ENCODE measurements at places on chromosomes 5 and 9. TPM values are rescaled to one million over a fixed set of nuclear protein-coding genes. Genes with fewer than 3 reads are reported as not detected.

The C5orf34 gene
- total RNA-seq: 9.8 TPM

The KCNN2 gene
- 0.07 TPM for total RNA-seq

The C9orf153 gene
- 1.9 TPM for total RNA-seq

DNA sequence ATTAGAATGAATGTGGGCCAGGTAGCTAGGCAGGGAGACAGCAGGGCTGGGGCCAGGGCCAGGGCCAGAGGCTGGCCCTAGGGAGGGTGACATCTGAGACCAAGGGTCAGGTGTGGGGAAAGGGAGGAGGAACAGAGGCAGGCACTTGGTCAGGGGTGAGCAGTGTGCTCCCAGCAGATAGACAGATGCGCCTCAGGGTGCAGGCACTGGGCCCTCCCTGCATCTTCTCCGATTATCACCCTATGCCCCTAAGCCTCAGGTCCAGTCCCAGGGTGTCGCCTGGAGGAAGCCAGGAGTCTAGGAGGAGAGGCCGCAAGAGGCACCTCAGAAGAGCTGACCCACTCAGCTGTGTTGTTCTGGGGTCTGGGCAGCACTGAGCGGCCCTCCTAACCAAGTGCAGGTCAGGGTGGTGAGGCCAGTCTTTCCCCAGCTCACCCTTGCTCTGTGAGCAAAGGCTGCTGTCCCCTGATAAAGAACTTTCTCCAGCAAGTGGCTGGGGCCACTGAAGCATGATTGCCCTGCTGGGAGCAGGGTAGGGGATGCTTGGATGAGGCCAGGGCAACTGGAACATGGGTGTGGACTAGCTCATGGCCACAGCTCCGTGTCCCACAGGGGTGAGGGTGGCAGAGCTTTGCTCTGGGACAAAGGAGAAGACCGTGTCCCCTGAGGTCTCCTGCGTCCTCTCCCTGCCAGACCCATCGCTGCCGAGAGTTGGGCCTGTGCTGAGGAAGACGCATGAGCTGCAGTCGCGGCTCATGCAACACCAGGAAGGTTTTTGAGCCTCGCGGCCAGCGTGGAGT is 2.1 kb upstream of the RASGEF1C start:
- H3K4me3 ChIP-seq: no peak overlapping the region
- H3K27me3 ChIP-seq: no peaks in the 10 kb centered on the region
- no peak for DNase-seq

- H3K4me3 ChIP-seq: no peak overlapping the region
- H3K27ac ChIP-seq: no peak overlapping the region
- no peak for DNase-seq
- no peaks in the 10 kb centered on the region for H3K36me3 ChIP-seq
- no peaks in the 10 kb centered on the region for H3K4me1 ChIP-seq
Observed at GRCh38 chr9:78507037-78507436, 210.1 kb downstream of the PSAT1 start.

DNA sequence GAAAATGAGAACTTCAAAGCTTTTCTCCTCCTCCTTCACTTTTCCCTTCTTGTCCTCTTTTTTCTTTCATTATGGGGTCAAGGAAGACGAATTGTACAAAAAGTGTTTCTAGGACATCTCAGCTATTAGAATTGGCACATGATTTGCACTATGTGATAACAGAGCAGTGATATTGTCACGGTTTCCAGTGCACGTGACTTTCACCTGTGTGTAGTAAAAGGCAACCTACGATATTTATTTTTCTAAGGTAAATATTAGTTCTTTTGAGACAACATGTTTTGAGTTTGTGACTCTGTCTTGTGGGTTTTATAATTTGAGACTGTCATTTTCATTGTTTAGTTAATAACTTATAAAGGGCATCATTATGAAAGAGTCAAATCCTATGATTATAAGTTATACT is 213.1 kb downstream of the PSAT1 start:
- no peaks in the 10 kb centered on the region for H3K36me3 ChIP-seq
- no peaks in the 10 kb centered on the region for H3K4me1 ChIP-seq
- DNase-seq: no peak

GRCh38 chr5:63963926-63964325 is 1.7 kb upstream of the HTR1A start:
- H3K27me3 ChIP-seq: peaks cover 11% of the 10 kb centered on the region
- peak; percentile 52 for DNase-seq
- no peaks in the 10 kb centered on the region for H3K36me3 ChIP-seq
- H3K27ac ChIP-seq: no peak overlapping the region
- no peaks in the 10 kb centered on the region for H3K4me1 ChIP-seq

All from PC-3 (cell line).